ENCODE measurements at places on chromosomes 1 and 21.

GRCh38 chr1:56491441-56491840 is 87.9 kb downstream of the PLPP3 start:
- no peak for DNase-seq

DNA sequence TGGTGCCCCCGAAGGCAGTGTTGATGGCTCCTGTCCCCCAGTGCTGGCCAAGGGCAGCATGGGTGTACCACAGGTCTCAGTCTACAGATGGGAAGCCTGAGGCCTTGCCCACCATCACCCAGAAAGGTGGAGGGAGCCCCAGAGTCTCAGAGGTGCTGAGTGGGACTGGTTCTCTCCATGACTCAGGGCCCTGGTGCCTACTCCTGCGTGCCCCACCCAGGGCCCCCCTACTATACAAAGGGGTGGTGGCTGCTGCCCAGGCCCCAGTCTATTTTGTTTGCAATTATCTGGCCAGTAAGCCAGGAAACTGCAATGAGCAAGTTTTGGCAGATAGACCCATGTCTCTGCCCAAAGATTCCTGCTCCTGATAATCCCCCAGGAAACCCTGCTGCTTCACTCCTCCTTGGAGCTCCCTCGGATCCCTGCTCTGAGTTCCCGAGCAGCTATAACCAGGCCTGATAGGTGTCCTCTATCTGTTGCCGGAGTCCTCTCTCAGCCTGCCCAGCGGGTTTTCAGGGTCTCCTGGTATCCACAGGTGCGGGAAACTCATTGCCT is 41.7 kb downstream of the EDN2 start:
- no peak for DNase-seq

DNA sequence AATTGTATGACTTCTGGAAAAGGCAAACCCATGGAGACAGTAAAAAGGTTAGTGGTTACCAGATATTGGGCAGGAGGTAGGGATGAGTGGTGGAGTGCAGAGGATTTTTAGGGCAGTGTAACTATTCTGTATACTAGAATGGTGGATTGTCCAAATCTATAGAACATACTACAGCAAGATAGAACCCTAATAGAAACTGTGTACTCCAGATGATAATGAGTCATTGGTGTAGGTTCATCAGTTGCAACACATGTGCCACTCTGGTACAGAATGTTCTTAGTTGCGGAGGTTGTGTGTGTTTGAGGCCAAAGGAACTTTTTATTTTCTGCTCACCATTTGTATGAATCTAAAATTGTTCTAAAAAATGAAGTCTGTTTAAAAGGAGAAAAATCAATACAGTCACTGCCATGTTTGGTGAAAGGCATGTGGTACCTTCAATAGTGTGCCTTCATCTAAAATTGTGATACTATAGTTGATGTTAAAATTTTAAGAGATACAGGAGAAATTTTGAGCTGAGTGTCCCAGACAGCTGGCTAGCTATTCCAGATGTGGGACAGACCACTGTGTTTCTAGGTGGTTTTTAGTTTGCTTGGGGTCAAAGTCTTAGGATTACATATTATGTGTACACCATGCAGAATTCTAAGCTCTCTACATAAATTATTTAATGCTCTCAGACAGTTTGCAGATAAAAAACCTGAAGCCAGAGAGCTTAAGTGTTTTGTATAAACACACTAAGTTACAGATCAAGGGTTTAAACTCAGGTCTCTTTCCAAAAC is 150.5 kb downstream of the RPS6KC1 start:
- DNase-seq = no peak

DNA sequence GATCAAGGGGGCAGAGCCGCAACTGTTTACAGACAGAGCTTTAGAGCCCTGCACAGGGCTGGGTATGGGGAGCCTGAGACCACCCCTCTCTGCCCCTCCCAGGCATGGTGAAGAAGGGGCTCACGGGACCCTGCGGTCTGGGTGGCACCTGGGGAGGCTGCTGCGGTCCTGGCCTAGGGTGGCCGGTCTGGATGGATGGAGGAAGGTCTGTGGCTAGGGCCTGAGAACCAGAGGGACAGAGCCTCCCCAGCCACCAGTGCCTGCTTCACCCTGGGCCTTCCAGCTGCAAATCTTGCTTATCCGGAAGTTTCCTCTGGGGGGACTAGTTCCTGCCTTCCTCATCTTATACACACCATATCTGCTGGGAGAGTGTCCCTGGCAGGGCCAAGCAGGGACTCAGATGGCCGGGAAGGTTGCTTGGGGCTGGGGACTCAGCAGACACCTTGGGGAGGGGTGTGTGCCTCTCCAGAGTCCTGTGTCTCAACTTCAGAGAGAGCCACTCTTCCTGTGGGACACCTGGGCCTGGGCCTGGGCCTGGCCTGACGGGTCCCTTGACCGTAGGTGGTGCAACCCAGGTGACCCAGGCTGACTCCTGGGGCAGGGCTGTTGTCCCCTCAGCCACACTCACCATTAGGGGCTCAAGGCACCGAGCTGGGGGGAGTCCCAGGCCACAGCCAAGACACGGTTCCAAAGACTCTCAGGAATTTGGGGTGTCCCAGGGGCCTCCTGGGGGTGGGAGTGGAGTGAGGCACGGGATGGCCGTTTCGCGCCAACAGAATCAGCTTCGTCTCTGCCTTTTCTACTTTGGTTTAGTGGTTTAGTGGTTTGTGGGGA is 52.0 kb upstream of the ACTRT2 start:
- no peak for DNase-seq

- peak; percentile 38 for DNase-seq
These were observed 9.8 kb upstream of the TSPAN2 start for GRCh38 chr1:115098979-115099692.

- no peak for DNase-seq
These were observed 34.9 kb downstream of the SIM2 start for GRCh38 chr21:36733857-36734256.

GRCh38 chr1:47482786-47483185 is 44.9 kb downstream of the FOXD2 start:
- DNase-seq = no peak

- DNase-seq = no peak
These were observed 273 bp downstream of the BMP8B start for GRCh38 chr1:39788426-39788757.

GRCh38 chr1:159746666-159747065 is 32.3 kb upstream of the CRP start:
- no peak for DNase-seq

All from activated CD8-positive, alpha-beta memory T cell treated with anti-CD3 and anti-CD28 coated beads for 4 hours (primary cell).